A673 (cell line): ENCODE measurements at places on chromosomes 4 and X. TPM values are rescaled to one million over a fixed set of nuclear protein-coding genes. Genes with fewer than 3 reads are reported as not detected.
A peak's percentile ranks its signal among the peaks of the same experiment; 100 is the strongest.

DNA sequence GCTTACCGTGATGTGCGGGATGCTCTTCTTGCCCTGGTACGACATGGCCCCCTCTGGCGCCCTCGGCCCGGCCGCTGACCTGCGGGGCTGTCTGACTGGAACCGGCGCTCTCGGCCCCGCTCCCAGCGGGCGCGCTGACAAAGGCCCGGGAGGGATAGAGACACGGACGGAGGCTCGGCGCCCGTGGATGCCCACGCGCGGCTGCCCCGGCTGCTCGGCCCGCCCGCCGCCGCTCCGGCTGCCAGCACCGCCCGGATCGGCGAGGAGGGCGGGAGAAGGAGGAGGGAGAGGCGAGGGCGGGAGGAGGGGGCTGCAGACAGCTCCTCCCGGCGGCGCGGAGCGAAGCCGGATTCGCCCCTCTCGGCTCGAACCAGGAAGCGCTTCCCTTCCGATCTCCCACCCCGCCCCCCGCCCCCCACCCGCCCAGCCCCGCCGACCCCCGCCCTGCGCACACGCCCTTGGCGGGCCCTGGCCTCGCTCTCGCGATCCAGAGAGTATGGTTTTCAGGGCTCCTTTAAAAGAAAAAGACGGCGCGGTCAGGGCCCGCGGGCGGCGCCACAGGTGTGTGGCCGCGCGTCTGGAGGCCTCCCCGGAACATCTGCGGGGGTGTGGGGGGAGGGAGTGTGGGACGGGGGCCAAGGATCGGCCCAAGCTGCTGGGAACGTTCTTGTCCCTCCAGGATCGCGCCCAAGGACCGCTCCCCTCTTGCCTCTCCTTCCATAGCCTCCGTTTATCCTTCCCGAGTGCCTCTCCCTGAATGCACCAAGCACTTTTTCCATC is 4.5 kb downstream of the CRMP1 start:
- DNase-seq, result peak; percentile 75

DNA sequence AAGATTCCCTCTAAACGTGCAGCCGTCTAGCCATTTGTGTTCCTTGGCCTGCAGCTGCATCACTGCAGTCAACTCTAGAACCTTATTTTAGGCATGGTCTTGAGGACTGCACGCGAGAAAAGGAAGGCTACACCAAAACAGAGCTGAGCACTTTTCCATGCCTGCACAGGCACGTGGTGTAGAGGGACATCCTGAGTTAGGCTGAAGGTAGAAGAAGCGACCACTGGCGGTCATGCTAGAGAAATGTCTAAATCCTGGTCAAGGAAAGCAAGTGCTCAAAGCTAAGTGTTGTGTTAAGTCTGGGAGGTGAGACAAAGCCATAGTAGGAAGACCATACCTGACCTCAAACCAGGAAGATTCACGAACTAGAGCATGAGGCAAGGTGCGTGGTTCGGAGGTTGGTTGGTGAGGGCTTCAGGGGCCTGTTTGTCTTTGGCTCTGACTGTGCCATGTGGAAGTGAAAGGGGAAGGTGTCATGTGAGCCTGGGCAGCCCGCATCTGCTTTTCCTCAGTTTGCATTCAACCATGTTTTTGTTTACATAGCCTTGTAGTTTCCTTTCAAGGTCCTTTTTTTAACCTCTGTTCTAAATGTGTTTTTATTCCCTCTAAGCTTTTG is 203.8 kb downstream of the AASDH start:
- DNase-seq, result no peak

DNA sequence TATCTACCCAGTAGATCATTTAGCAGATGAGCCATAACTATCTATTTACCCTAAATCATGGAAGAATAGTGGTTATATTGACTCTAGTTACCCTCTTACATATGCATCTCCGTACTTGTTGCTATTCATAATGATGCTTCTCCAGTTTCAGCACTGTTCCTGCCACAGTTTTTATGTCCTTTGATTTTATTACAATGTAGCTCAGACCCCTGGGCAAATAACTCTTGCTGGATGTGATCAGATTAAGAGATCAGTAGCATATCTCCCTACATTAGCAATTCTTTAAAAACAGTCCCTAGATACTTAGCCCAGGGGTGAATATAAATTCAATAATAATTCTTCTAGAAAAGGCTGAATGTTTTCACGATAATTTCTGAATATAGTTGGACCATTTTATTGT is 696.5 kb downstream of the ADGRL3 start:
- no peak for DNase-seq

DNA sequence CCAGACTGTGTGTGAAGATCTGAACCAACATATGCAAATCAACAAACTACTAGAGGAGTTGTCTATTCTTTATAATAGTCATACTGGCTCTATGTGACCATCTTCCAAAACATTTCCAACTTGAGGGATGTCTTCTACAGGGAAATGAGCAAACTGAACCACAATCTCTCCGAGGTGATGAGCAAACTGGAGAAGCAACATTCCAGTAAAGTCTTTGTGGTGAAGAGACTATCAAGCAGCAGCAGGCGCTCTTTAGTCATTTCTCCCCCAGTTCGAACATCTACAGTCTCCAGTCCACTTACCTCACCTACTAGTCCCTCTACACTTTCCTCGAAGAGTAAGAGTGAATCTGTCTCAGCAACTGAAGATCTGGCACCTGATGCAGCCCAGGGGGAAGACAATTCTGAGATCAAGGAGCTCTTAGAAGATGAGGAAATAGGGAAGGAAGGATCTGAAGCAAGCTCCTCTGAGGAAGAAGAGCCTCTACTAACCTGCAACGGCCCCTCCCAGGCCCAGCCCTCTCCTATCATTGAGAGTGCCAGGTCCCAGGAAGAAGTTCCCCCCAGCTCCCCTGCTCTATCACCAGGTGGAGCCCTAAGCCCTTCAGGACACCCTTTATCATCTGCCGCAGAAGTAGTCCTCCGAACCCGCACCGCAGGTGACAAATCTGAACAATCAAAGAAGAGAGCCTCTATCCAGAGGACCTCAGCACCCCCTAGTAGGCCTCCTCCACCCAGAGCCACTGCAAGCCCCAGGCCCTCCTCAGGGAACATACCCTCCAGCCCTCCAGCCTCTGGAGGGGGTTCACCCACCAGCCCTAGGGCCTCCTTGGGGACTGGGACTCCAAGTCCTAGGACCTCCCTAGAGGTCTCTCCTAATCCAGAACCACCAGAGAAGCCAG is 98.1 kb downstream of the HNRNPD start:
- no peak for DNase-seq

GRCh38 chr4:33722254-33722653 is 2522.1 kb downstream of the ARAP2 start:
- DNase-seq, result no peak

GRCh38 chrX:119230850-119231249 is 5.2 kb upstream of the PGRMC1 start:
- DNase-seq, result no peak

- DNase-seq, result peak; percentile 74
These were observed 232.3 kb downstream of the PABPC4L start for GRCh38 chr4:133969202-133969848.

DNA sequence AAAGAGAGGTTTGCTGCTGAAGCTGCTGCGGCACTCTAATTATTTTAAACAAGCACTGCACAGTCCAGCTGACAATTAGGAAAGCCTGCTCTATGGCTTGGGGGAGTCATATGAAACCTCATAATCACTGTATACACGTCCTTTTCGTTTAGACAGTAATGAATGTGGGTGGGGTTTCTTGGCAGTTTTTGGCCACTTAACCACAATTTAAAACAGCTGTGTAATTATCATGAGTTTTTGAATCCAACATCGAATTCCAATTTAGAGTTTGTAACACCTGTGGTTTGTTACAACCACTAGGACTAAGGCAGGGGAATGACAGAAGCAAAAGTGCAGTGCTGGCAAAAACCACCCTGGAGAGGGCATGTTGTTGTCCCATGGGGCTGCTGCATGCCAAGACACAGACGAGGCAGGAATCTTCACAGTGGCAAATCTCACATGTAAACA is 99.5 kb downstream of the CXXC4 start:
- DNase-seq, result peak; percentile 26

DNA sequence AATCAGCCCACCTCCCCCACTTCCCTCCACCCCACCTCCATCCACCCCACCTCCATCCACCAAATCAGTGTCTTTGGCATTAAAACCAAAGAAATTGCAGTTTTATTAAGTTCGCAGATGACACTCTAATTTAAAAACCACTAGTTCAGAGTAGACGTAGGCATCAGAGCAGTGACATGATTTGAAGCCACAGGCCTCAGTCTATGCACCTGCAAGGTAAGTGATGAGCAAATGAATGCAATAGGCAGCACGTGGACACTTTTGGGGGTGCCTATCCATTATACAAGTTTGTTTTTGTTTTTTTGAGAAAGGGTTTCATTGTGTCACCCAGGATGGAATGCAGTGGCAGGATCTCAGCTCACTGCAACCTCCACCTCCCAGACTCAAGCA is 88.0 kb upstream of the TRIM2 start:
- no peak for DNase-seq

GRCh38 chrX:5852941-5853340 is 375.7 kb downstream of the NLGN4X start:
- no peak for DNase-seq

The KCND1 gene
- 3.6 and 4.3 TPM in 2 replicates for total RNA-seq

The WAS gene
- total RNA-seq, result 0.90 and 1.1 TPM in 2 replicates

DNA sequence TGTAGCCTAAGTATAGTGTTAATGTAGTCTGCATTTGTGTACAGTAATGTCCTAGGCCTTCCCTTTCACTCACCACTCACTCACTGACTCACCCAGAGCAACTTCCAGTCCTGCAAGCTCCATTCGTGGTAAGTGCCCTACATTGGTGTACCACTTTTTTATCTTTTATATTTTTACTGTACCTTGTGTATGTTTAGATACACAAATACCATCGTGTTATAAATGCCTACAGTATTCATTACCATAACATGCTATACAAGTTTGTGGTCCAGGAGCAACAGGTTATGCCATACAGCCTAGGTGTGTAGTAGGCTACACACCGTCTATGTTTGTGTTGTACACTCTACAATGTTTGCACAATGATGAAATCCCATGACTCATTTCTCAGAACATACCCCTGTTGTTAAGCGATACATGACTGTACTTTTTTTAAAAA is 15.4 kb downstream of the TSPAN5 start:
- no peak for DNase-seq

The FGA gene
- not detected in 2 replicates for total RNA-seq

GRCh38 chrX:46306103-46306502 is 239.1 kb downstream of the ZNF674 start:
- DNase-seq, result no peak

- no peak for DNase-seq
These were observed 54.2 kb upstream of the RASSF6 start for GRCh38 chr4:73674451-73674919.

DNA sequence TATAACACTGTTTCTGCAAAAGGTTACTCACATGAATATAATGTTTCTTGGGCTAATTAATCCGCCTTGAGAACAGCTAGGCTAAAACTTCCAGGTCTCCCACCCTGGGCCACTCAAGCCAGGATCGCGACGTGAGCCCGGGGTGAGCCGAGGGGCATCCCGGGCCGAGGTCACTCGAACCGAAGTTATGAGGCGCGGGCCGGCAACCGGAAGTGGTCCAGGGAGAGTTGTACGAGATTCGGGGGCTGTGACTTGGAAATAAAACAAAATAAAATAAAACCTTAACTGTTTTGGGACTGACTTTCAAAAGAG is 317 bp downstream of the CMC4 start:
- no peak for DNase-seq

DNA sequence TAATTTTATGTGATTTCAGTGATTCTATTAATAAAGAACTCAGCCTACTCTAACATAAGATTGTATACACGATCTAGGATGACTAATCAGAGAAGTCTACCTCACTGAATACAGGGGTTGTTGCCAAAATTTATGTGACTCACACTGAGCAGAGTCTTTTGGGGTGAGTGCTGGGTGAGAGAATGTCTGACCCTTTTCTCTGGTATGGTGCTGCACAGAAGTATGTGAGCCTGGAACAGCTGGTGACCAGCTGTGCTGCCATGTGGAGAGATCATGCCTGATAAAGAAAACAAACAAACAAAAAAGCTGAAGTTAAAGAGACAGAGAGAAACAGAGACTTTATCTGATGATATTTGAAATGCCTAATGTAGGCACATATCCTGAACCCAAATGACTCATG is 618.1 kb upstream of the GRIA3 start:
- no peak for DNase-seq

The DCTD gene
- 65.9 and 72.7 TPM in 2 replicates for total RNA-seq

- no peak for DNase-seq
These were observed 47.1 kb downstream of the FAM193A start for GRCh38 chr4:2583517-2583916.

GRCh38 chr4:174910271-174910670 is 7.9 kb upstream of the ADAM29 start:
- no peak for DNase-seq

- DNase-seq, result no peak
These were observed 2.8 kb upstream of the TXLNG start for GRCh38 chrX:16783452-16783851.

DNA sequence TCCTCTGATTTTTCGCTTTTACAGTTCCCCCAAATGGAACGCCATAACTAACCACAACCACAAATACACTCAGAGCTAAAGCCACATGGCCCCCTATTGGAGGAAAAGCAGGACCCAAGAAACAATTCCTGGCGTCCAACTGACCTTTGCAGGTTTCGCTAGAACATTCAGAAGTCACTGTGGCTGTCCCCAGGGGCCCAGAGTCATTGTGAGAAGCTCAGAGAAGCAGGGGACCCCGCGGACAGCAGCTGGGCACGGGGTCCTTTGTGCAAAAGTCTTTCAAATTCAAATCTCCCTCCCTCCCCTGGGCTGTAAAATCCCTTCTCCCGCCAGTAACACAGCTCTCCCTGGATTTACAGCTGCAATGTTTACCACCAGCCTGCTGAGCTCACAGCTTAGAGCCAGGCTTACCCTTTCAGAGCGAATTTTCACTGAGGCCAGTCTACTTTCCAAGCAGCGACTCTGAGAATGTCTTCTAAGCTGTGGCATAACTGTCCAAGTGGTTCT is 214.8 kb downstream of the CRLF2 start:
- no peak for DNase-seq

The NPY5R gene
- total RNA-seq, result 7.1 and 8.2 TPM in 2 replicates
